ENCODE measurements at places on chromosomes 6 and 20.

DNA sequence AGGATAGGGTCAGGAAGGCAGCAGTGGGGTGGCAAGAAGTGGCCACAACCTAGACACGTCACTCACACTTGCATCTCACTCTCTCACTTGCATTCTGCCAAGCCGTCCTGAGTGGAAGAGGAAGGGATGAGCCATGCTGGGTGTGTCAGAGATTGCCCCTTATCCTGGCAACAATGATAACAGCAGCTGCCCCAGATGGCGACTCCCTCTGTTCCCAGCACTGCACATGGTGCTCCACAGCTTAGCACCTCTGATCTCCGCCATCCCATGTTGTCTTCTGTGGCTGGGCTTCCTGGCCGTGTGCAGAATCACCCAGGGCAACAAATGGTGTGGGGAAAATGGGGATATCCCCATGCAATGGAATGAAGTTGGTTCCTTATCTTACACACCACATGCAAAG, 11.1 kb downstream of the KCNB1 start:
- DNase-seq, result no peak

DNA sequence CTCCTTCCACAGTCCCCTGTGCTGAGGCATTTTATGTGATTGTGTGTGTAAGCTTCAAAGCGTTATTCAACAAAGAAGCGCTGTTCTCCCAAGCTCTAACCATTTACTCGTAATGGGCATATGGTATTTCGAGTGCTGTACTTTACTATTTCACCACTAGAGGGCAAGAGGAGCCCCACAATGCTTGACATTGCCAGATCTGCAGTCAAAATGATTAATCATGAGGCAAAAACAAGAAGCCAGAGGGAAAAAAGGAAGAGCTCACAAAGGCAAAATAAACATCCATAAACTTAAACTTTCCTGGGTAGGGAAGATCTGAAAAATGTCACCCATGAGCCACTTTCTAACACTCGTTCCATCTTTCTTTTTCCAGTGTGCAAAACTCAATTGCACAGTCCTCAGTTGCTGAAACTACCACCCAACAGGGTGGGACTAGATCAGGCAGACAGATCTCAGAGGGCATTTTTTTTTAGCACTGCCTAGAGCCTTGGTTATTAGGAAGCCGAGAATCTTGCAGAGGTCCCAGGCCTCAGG, 215.0 kb upstream of the PLCB4 start:
- DNase-seq, result peak; percentile 51

DNA sequence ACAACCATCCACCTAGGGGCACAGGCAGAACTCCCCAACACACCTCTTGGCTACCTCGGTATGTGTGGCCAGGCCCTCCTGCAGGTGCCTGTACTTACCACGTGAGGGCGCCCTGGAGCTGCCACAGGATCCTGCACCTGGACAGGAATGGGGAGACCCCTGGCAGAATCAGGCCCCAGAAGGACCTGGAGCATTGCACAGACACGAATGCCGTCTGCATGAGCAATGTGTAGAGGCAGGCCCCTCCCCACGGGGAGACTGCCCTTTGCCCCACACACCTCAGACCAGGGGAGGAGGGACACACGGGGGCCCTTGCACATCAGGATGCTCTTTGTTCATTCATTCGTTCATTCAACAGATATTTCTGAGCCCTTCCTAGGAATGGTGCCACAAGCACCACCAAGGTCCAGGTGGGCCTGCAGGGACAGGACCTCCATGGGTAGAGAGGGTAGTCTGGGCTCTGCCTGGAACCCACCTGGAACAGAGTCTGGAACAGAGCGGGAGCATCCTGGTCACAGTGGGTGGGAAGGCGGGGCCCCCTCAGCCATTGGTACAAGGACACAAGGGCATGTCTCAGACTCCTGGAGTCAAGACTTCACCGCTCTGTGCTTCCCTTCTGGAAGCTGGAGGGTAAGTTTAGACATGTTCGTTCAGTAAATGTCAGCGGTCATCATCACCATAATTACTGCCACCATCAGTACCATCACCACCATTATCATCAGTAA, 32.3 kb downstream of the YTHDF1 start:
- DNase-seq, result no peak

- DNase-seq, result no peak
Observed at GRCh38 chr6:43947860-43948259, 177.8 kb downstream of the VEGFA start.

DNA sequence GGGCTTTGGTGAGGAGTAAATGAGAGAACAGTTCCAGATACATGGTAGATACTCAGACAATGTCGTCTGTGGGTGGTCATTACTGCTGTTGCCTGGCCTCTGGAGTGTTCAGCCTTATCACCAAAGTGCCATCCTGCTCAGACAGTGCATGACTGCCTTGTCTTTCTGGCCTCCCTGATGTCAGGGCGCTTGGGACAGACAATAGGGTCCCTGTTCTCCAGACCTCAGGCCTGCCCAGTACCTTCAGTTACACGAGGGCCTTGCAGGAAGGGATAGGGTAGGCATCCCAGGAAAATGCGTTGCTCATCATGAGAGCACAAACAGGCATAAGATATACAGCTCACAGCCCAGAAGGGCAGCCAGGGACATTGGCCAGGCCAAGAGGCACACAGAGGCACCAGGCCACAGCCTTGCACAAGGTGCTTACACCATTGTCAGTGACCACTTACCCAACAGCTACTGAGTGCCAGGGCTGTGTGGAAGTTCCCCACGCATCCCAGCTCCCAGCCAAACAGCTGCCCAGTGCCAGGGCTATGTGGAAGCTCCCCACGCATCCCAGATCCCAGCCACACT, 27.4 kb downstream of the BPIFB1 start:
- no peak for DNase-seq

- no peak for DNase-seq
Observed at GRCh38 chr20:59821201-59821600, 112.2 kb downstream of the SYCP2 start.

DNA sequence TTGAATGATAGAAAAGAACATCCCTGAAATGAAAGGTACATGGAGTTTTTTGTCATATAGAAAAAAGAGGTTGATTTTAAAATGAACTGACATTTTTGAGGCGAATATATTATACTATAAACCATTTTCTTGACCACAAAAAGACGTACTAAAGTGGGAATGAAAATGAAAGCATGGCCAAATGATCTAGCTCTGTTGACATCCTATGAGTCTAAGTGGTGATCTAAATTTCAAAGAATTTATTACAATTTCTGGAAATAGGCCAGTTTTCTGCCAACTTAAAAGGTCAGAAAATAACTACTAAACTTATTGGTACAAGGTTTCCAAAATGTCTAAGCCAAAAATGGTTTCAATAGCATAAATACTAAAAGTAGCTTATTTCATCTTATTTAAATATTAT, 536.8 kb downstream of the EYS start:
- no peak for DNase-seq

DNA sequence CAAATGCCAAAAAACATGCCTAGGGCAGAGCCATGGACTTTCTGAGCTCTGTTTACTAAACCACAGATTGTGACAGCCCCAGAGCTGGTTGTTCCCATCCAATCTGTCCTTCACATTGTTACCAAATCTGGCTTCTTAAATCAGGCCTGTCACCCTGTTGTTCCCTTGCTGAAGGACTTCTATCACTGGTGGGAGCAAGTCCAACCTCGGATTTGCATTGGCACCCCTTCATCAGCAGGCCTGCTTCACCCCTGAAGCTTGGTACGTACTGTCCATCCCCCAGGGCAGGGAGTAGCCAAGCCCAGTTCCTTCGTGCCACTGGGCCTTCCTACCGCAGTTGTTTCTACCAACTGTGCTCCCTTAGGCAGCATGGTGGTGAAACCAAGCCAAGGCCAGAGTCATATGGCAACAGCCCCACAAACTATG, 357.3 kb upstream of the JARID2 start:
- DNase-seq, result no peak

DNA sequence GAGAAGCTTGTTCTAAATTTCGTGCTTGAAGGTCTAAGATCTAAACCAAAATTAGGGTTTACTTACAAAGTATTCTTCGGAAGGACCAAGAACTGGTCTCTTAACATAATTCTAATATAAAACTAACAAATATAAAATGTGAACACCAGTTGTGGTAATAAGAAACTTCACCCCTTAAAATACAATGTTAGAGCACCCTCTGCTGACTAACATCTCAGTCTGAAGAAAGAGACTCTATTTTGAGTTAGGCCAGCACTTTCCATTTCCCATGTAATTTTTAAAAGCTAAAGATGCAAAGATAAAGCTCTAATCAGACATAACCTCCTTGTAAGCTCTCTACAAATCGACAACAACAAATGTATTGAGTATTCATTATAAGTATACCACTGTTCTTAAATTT, 24.6 kb downstream of the ATG5 start:
- DNase-seq, result no peak

- no peak for DNase-seq
Observed at GRCh38 chr20:54668271-54669039, 193.1 kb downstream of the DOK5 start.

DNA sequence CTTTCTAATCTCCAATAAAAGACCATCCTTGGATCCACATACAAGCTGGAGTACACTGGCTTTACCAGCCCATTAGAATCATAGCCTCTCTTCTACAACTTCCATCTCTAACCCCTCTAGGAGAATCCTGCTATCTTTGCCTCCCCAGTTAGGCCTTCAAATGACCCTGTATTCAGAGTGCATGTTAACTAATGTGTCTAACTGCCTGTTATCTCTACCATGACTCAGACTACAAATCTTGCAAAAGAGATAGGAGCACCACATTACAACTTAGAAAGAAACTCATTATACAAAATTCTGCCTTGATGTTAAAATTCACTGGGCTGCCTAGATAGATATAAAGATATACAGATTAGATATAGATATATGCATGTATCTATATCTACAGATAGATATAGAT, 28.2 kb downstream of the GPR63 start:
- DNase-seq, result no peak

GRCh38 chr20:17895641-17896171, 72.9 kb downstream of the SNX5 start:
- no peak for DNase-seq

- no peak for DNase-seq
Observed at GRCh38 chr6:17349427-17349826, 44.0 kb upstream of the CAP2 start.

- no peak for DNase-seq
Observed at GRCh38 chr20:63080411-63080810, 73.6 kb upstream of the BHLHE23 start.

- DNase-seq, result no peak
Observed at GRCh38 chr6:16434885-16435284, 196.5 kb downstream of the GMPR start.

DNA sequence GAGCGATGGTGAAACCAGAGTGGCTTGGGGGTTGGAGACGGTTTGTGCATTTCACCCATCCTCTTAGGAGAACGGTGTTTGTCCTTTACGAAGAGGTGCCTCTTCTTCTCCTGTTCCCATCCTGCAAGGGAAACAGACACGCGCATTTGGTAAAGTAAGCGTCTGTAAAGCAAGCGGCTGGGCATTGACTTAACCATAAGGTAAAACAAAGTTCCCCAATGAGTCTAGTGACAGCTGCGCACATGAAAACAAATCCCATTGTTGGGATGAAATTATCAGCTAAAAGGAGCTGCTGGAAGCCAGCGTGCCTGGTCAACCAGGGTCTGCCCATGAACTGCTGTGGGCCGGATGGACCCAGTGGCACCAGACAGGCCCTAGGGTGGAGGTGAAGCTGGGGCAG, 5.8 kb downstream of the BHLHE23 start:
- no peak for DNase-seq

GRCh38 chr20:49571553-49571835, 3.6 kb upstream of the PTGIS start:
- DNase-seq, result no peak

GRCh38 chr20:45336530-45337366, 11.5 kb downstream of the SDC4 start:
- DNase-seq, result peak; percentile 86

DNA sequence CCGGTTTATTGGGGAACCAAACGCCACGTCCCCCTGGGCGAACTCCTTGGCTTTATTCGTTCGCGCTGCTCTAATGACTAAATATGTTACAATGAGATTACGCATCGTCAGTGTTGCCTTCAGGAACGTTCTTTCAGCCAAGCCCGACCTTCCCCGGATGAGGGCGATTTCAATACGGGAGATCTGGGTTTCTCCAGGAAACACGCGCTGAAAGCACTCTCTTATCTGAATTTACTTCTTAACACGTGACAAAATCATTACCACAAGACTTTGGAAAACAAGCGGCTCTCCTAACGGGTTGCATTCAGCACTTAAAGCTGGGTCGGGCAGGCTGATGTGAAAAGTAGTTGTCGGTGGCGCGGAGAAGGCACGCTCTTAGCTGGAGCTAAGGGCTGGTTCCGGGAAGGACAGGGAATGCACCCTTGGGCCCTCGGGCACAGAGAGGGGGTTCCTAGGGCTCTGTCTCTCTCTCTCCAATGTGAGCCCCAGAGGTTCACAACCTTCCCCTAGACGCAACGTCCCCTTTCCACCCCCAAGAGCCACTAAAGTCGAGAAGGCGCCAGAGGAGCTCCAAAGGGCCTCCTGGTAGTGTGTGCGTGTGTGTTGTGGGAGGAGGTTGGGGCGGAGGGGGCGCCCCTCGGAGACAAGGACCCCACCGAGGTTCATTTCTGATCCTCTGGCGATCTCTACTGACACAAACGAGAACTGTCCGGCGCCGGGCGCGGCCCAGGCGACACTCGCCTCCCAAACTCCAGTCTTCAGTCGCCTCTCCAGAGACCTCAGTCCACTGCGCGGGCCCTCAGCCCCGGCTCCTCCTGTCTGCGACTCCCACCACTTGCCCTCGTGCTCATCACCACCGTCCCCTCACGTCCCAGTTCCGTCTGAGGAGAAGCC, 7.1 kb upstream of the NKX2-2 start:
- DNase-seq, result no peak

DNA sequence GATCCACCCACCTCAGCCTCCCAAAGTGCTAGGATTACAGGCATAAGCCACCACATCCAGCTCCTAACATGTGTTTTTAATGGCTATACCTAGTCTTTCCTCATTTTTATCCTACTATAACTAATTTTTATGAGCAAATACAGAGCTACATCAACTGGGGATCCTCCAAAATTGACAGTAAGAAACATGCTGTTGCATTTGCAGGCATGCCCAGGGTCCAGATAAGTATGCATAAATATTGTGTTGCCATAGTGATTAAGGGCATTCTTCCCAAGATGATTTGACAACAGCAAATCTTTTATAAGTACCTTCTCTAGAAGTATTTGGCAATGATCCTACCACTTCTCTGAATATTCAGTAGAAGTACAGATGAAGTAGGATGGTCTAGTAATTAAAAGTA, 41.9 kb upstream of the MOXD1 start:
- DNase-seq, result peak; percentile 74

- no peak for DNase-seq
Observed at GRCh38 chr20:4813076-4813862, 91.6 kb downstream of the PRND start.

DNA sequence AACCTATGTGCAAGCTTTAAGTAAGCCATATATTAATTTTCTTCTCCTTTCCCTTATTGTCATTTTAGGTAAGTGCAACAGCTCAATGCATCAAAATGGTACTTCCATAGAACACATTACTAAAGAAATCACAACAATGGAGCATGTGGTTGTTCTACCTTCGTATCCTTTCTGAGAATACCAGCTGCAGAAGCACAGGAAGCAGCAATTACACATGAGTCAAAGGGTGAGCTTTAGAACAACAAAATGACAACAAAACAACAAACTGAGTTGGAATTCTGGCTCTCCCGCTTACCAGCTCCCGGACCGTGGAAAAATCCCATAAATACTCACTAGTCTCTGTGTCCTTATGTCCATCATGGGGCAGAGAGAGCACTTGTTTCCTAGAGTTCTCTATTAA, 108.9 kb downstream of the BCAS1 start:
- no peak for DNase-seq

- DNase-seq, result no peak
Observed at GRCh38 chr6:84449220-84449619, 221.8 kb upstream of the CEP162 start.
